Activated CD8-positive, alpha-beta T cell treated with anti-CD3 and anti-CD28 coated beads for 36 hours (primary cell): ENCODE measurements at places on chromosomes 1 and 21. TPM values are rescaled to one million over a fixed set of nuclear protein-coding genes. Genes with fewer than 3 reads are reported as not detected.
A peak's percentile ranks its signal among the peaks of the same experiment; 100 is the strongest.

DNA sequence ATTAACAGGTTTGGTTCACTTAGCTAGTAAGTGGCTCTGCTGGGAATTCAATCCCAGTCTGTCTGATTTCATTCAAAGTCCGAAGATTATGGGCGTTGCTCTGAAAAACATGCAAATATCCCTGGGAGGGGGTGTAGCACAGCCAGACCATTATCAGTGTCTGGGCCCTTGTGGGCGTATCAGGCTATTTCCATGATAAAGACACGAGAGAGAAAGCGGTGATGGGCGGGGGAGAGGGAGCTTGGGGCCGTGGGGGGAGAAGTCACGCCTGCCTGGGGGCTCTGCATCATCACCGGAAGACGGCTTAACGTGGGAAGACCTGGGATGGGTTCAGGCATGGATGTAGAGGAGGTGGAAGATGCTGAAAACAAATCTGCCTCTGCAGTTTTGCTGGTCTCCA lies 25.8 kb downstream of the IL6R start:
- no peak for DNase-seq
- H3K27me3 ChIP-seq: no peaks in the 10 kb centered on the region
- peaks cover 7% of the 10 kb centered on the region for H3K36me3 ChIP-seq
- no peak overlapping the region for H3K27ac ChIP-seq
- H3K4me3 ChIP-seq: no peak overlapping the region

DNA sequence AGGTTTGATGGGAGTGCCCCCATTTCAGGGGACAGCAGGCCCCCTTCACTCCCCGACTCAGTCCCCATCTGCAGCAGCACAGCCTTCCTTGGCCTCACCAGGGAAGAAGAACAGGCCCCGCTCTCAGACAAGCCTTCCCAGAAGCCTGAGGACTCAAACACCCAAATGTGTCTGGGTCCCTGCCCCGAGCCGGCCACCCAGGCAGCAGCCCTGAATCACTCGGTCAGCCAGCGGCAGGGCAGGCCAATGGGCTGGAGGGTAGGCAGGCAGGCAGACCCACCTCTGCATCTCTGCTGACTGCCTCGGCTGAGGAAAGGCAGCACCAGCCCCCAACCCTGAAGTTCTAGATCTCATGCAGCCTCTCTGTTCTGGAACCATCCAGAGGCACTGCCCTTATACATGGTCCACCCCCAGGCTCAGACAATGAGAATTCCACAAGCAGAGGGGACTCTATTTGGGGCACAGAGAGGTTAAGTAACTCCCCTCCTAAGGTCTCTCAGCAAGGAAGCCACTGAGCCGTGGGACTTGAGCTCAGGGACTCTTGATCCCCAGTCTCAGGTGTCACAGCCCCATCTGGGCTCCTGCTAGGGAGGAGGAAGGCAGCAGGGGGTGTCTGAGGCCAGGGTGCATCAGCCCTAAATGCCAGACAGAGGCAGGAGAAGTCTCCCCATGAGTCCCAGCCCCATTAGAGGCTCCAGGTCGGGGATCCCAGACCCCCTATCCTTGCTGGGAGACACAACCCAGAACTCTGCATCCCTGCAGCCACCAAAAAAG lies 33.2 kb upstream of the RUNX3 start:
- H3K27me3 ChIP-seq: no peaks in the 10 kb centered on the region
- H3K27ac ChIP-seq: peak overlapping the region; percentile 98
- peak overlapping the region; percentile 99 for H3K4me3 ChIP-seq
- DNase-seq: no peak
- peaks cover 65% of the 10 kb centered on the region for H3K4me1 ChIP-seq
- peaks cover 66% of the 10 kb centered on the region for H3K36me3 ChIP-seq

The CLEC20A gene
- not detected for total RNA-seq

GRCh38 chr1:234900595-234900994 lies 228.0 kb downstream of the TOMM20 start:
- H3K27me3 ChIP-seq: no peaks in the 10 kb centered on the region
- H3K4me3 ChIP-seq: no peak overlapping the region
- no peaks in the 10 kb centered on the region for H3K36me3 ChIP-seq
- no peak for DNase-seq
- no peak overlapping the region for H3K27ac ChIP-seq
- peaks cover 8% of the 10 kb centered on the region for H3K4me1 ChIP-seq

DNA sequence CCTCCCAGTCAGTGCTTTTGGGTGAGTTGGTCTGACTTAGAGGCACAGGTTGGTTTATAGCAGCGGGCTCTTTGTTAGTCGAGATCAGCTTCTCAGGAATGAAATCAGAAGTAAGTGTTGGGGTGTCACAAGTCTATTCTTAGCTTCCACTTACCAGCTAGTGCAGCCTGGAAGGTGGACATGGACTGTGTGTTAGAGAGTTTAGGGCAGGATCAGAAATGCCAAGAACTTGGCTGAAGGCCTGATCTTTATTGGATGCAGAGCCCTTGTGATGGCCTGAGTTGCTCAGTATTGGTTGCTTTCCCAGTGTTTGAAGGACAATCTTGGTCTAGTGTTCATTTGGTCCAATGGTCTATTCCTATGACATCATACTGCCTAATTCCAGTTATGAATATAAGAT lies 377.0 kb upstream of the USP24 start:
- no peak overlapping the region for H3K27ac ChIP-seq
- no peak for DNase-seq
- no peaks in the 10 kb centered on the region for H3K4me1 ChIP-seq
- H3K4me3 ChIP-seq: no peak overlapping the region
- H3K36me3 ChIP-seq: no peaks in the 10 kb centered on the region
- H3K27me3 ChIP-seq: peaks cover 1% of the 10 kb centered on the region

The RHCE gene
- total RNA-seq: 0.56 TPM

The ALX3 gene
- not detected for total RNA-seq

The SLC2A5 gene
- not detected for total RNA-seq

- DNase-seq: peak; percentile 44
- H3K4me3 ChIP-seq: peak overlapping the region; percentile 78
- no peaks in the 10 kb centered on the region for H3K27me3 ChIP-seq
- peaks cover 66% of the 10 kb centered on the region for H3K4me1 ChIP-seq
Observed at GRCh38 chr1:205319081-205320018, 2.2 kb downstream of the NUAK2 start.

The EXTL1 gene
- total RNA-seq: not detected

DNA sequence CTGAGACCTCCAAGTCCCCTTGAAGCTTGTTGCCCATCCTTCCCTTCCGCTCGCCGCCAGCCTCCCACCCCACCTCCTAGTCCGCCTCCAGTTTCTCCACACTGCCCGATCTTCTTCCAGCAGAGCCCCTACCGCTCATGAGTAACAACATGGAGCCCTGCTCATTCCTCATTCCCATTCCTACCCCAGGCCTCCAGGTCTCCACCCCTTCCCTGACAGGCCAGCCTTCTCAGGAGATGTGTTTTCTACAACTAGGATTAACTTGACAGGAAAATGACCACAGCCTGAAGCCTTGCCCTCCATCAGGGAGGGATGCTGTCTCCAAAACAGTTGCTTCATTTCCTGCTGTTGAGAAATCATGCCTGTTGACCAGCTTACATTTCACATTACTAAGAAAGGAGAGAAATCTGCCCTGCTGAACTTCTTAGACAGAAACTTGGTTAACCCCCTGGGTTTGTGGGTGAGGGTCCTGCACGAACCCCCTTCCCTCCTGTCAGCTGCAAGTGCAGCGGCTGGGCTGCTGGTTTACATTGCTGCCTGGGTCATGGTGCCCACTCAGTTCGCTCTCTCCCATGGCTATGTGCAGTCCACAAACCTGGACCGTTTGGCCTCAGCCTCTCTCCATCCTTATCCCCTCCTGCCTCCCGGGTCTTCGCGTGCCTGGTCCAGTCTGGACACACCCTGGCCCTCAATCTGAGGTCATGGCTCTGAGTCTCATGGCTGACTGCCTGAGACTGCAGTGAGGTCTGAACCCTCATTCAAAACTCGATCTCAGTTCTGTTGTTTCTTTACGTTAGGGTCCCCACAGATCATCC lies 16.1 kb upstream of the CHI3L1 start:
- no peak for DNase-seq
- no peaks in the 10 kb centered on the region for H3K27me3 ChIP-seq
- H3K4me3 ChIP-seq: no peak overlapping the region
- no peaks in the 10 kb centered on the region for H3K36me3 ChIP-seq
- no peak overlapping the region for H3K27ac ChIP-seq

- H3K27me3 ChIP-seq: peaks cover 6% of the 10 kb centered on the region
- H3K4me1 ChIP-seq: peaks cover 6% of the 10 kb centered on the region
- no peak overlapping the region for H3K4me3 ChIP-seq
- DNase-seq: no peak
Observed at GRCh38 chr1:201761178-201761577, 67.8 kb upstream of the IPO9 start.

DNA sequence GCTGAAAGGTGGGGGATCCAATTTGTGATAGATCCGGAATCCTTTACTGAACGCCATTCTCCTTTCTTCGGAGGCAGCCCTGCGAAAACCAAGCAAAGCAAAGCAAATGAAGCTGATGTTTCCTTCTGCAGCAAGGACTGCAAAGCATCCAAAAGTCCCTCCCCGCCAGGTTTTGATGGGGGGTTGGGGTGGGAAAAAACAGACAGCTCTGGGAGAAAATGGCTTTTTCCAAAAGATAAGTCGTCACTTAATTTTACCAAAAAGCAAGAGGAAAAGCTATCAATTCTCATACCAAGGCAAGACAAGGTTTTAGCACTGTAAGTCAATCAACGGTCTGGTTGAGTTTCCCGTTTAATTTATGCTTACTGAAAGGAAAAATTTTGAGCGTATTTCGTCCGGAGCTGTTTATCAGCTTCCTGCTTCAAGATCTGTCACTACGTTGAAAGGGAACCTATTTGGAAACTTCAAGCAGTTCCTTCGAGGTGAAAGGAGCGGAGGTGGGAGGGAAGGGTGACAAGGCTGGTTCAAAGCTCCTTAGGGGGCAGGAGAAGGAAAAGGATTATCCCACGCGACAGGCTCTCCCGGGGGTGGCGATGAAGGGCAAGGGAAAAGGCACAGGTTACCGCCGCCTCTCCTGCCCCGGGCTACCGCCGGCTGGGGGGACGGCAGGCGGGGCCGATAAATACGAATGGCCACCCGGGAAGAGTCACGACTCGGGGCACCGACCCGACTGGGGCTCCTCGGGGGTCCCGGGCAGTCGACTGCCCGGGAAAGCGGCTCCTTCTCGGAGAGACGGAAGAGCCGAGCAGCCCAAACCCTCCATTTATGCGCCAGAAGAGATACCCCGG lies 750 bp downstream of the SYNJ1 start:
- DNase-seq: no peak
- peaks cover 7% of the 10 kb centered on the region for H3K36me3 ChIP-seq
- no peaks in the 10 kb centered on the region for H3K27me3 ChIP-seq
- H3K4me1 ChIP-seq: peaks cover 42% of the 10 kb centered on the region

DNA sequence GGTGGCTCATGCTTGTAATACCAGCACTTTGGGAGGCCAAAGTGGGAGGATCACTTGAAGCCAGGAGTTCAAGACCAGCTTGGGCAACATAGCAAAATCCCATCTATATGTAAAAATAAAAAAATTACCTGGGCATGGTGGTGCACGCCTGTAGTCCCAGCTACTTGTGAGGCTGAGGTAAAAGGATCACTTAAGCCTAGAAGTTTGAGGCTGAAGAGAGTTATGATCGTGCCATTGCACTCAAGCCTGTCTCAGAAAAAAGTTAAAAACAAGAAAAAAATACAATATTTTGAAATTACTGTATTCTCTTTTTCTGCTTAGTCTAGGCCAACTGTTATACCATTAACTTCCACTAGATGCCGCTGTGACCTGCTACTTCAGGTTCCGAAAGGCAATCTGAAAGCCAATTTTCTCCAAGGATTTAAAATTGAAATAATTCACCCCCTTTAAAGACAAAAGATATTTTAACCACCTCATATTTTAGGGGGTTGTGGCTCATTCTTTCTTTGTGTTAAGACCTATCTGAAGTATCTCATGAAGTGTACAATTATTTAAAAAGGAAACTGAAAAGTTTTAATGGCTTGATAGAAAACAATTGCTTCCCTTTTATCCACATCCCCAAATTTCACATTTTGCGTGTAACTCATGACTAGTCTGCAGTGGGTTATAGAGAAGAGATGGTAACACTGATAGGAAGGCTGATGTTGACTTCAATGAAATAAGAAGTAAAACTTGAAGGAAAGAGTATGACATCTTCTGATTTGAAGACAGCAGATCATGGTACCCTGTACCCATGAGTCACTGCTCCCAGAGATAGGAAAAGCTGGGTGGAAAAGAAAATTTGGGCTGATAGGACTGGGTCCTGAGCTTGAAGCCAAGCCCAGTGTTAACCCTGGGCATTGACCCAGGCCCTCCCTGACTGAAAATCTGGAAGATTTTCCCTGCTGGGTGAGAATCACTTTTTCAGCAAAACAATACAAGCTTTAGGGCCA lies 24.4 kb upstream of the CLDN14 start:
- no peaks in the 10 kb centered on the region for H3K4me1 ChIP-seq
- no peaks in the 10 kb centered on the region for H3K27me3 ChIP-seq
- H3K27ac ChIP-seq: no peak overlapping the region
- H3K4me3 ChIP-seq: no peak overlapping the region
- no peaks in the 10 kb centered on the region for H3K36me3 ChIP-seq

GRCh38 chr1:15094719-15095495 lies 58.6 kb upstream of the TMEM51 start:
- no peak overlapping the region for H3K4me3 ChIP-seq
- peaks cover 12% of the 10 kb centered on the region for H3K27me3 ChIP-seq
- H3K36me3 ChIP-seq: no peaks in the 10 kb centered on the region
- DNase-seq: no peak

- no peak for DNase-seq
- no peak overlapping the region for H3K27ac ChIP-seq
- H3K36me3 ChIP-seq: no peaks in the 10 kb centered on the region
Observed at GRCh38 chr1:58551186-58552140, 4.9 kb upstream of the OMA1 start.

DNA sequence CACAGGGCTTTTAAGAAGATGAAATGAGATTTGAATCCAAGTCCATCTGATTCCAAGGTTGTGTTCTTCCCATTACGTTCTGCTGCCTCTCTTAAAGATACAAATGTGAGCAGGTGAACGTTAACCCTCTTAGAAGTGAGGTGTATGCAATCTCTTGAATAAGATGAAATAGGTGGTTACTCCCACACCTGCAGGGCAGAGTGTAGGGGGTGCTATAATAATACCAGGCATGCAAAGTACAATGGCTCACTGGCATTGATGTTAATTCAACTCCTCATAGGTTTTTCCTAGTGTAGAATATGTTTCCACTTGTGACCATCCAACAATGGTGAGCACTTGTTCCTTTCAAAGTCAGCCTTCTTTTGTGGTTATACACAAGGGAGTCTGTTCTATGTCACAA lies 163.0 kb downstream of the ASTN1 start:
- H3K27me3 ChIP-seq: no peaks in the 10 kb centered on the region
- H3K27ac ChIP-seq: no peak overlapping the region
- H3K4me3 ChIP-seq: no peak overlapping the region
- DNase-seq: no peak
- H3K36me3 ChIP-seq: no peaks in the 10 kb centered on the region
- H3K4me1 ChIP-seq: no peaks in the 10 kb centered on the region

DNA sequence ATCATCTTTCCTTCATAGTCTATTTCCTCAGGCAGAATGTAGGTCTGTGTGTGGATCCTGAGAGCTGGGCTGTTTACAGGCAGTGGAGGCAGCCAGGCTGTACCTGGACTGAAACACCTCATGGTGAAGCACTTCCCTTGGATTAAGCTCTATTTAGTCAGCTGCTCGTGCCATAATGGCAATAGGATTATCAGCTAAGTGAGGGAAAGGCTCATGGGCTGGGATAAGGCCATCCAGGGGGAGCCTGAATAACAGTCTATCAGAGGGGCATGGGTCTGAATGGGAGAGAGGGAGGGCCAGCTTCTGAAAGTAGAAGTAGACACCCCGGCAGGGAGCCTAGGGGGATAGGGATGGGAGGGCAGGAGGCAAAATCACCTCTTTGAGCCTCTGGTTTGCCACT lies 8.3 kb downstream of the RNASEL start:
- peaks cover 30% of the 10 kb centered on the region for H3K36me3 ChIP-seq
- no peak for DNase-seq
- H3K4me1 ChIP-seq: peaks cover 39% of the 10 kb centered on the region
- H3K4me3 ChIP-seq: no peak overlapping the region
- no peaks in the 10 kb centered on the region for H3K27me3 ChIP-seq
